Epithelial cell of alveolus of lung (primary cell): ENCODE measurements at places on chromosomes 2 and 18. TPM values are rescaled to one million over a fixed set of nuclear protein-coding genes. Genes with fewer than 3 reads are reported as not detected.

Gene UGT1A6
- total RNA-seq: not detected in 2 replicates

Gene FAM161A
- 1.8 and 2.5 TPM in 2 replicates for total RNA-seq

Gene DHRS9
- total RNA-seq: 0.24 and 0.65 TPM in 2 replicates

Gene CD226
- 1.2 and 1.4 TPM in 2 replicates for total RNA-seq

Gene TEKT4
- not detected in 2 replicates for total RNA-seq

Gene HES6
- total RNA-seq: 2.2 and 4.1 TPM in 2 replicates

Gene RAD51AP2
- under 0.01 TPM in 1 of 2 replicates, not detected in the other for total RNA-seq

Gene TNFRSF11A
- under 0.01 TPM in 1 of 2 replicates, not detected in the other for total RNA-seq

Gene ZNF892
- 2.2 and 5.7 TPM in 2 replicates for total RNA-seq

Gene NGEF
- 0.08 and 3.0 TPM in 2 replicates for total RNA-seq

Gene ANKRD62
- not detected in 2 replicates for total RNA-seq

Gene PTPRM
- 22.2 and 28.8 TPM in 2 replicates for total RNA-seq

Gene PASK
- total RNA-seq: 2.2 and 4.6 TPM in 2 replicates

Gene GAREM2
- 1.6 and 1.9 TPM in 2 replicates for total RNA-seq

Gene PRSS56
- 0.48 TPM in 1 of 2 replicates, not detected in the other for total RNA-seq

Gene NETO1
- total RNA-seq: not detected in 2 replicates

Gene SERPINB13
- total RNA-seq: not detected in 2 replicates

Gene ARHGAP25
- 1.4 and 2.2 TPM in 2 replicates for total RNA-seq

Gene LRP1B
- total RNA-seq: 0.13 and 1.2 TPM in 2 replicates

Gene TMBIM1
- total RNA-seq: 102 and 130 TPM in 2 replicates

Gene LIPG
- 2.5 and 58.8 TPM in 2 replicates for total RNA-seq

Gene DPP10
- total RNA-seq: 2.6 TPM in 1 of 2 replicates, not detected in the other

Gene TMEM247
- not detected in 2 replicates for total RNA-seq

Gene LINC00305
- total RNA-seq: not detected in 2 replicates

Gene GPR75
- total RNA-seq: 0.52 and 2.1 TPM in 2 replicates

Gene PAIP2B
- 0.52 and 1.0 TPM in 2 replicates for total RNA-seq

Gene SERPINB3
- under 0.01 TPM in 1 of 2 replicates, not detected in the other for total RNA-seq

Gene TMEM178A
- 0.39 and 1.8 TPM in 2 replicates for total RNA-seq

Gene AMER3
- not detected in 2 replicates for total RNA-seq

Gene FABP1
- total RNA-seq: not detected in 2 replicates

Gene ANTXR1
- 35.7 and 98.2 TPM in 2 replicates for total RNA-seq

Gene TRMT61B
- total RNA-seq: 6.9 and 13.7 TPM in 2 replicates

Gene TOGARAM2
- 0.13 TPM in 1 of 2 replicates, not detected in the other for total RNA-seq

Gene SERPINB5
- total RNA-seq: 1.0 and 1.8 TPM in 2 replicates

Gene CYRIA
- total RNA-seq: 1.9 and 3.1 TPM in 2 replicates

Gene DSC2
- total RNA-seq: 0.96 and 1.7 TPM in 2 replicates

Gene TPRKB
- 28.0 and 39.2 TPM in 2 replicates for total RNA-seq

Gene NFE2L2
- total RNA-seq: 57.9 and 184 TPM in 2 replicates

Gene SMAD7
- total RNA-seq: 23.8 and 26.3 TPM in 2 replicates

Gene ARHGEF33
- under 0.01 and 1.4 TPM in 2 replicates for total RNA-seq

Gene NEB
- total RNA-seq: 0.91 and 1.9 TPM in 2 replicates

Gene COLEC11
- total RNA-seq: 2.9 and 3.5 TPM in 2 replicates

Gene FAP
- 15.5 and 118 TPM in 2 replicates for total RNA-seq

Gene ELOA2
- total RNA-seq: not detected in 2 replicates

Gene CNRIP1
- total RNA-seq: 25.4 and 39.2 TPM in 2 replicates

Gene WIPF1
- total RNA-seq: 16.7 and 21.2 TPM in 2 replicates

Gene KLHL14
- not detected in 2 replicates for total RNA-seq

Gene RTP5
- total RNA-seq: not detected in 2 replicates

Gene CDH7
- total RNA-seq: not detected in 2 replicates

Gene CPS1
- 13.4 and 23.7 TPM in 2 replicates for total RNA-seq
